ENCODE measurements at places on chromosomes 4 and X. TPM values are rescaled to one million over a fixed set of nuclear protein-coding genes. Genes with fewer than 3 reads are reported as not detected.
A peak's percentile ranks its signal among the peaks of the same experiment; 100 is the strongest.

DNA sequence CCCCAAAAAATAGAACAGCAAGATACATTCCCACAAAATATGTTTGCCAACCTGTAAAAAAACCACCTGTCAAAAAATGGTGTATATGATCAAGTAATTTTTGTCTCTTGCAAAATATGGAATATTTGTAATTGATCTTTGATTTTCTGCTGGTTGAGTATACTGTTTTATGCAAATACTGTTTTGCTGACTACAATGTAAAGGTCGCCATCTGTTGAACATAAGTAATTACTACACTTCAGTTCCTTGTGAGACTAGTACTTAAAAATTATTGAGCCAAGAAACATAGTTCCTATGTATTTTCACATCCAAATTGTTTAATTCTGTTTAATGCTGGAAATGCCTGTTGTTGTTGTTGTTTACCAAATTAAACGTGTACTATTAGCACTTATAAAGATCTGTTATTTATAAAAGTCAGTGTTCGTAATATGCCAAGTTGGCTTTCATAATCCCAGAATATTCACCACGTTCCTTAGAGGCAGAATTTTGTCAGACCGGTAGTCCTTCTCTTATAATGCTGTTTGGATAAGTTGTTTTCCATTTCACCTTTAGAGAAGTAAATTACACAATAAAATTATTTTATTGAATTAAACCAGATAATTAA, 144.2 kb downstream of the PDLIM5 start:
- H3K27ac ChIP-seq = no peak overlapping the region
- H3K27me3 ChIP-seq = no peaks in the 10 kb centered on the region
- no peak overlapping the region for H3K4me3 ChIP-seq
- DNase-seq = peak; percentile 52
- no peaks in the 10 kb centered on the region for H3K4me1 ChIP-seq

- no peaks in the 10 kb centered on the region for H3K27me3 ChIP-seq
- H3K27ac ChIP-seq = no peak overlapping the region
- no peaks in the 10 kb centered on the region for H3K36me3 ChIP-seq
- H3K4me1 ChIP-seq = peaks cover 3% of the 10 kb centered on the region
- H3K4me3 ChIP-seq = no peak overlapping the region
These were observed 78.1 kb downstream of the GALNT7 start for GRCh38 chr4:173246719-173247118.

- H3K4me1 ChIP-seq = no peaks in the 10 kb centered on the region
- no peak overlapping the region for H3K27ac ChIP-seq
- no peak overlapping the region for H3K4me3 ChIP-seq
- DNase-seq = no peak
- no peaks in the 10 kb centered on the region for H3K27me3 ChIP-seq
These were observed 53.2 kb downstream of the VGLL1 start for GRCh38 chrX:136585262-136585661.

DNA sequence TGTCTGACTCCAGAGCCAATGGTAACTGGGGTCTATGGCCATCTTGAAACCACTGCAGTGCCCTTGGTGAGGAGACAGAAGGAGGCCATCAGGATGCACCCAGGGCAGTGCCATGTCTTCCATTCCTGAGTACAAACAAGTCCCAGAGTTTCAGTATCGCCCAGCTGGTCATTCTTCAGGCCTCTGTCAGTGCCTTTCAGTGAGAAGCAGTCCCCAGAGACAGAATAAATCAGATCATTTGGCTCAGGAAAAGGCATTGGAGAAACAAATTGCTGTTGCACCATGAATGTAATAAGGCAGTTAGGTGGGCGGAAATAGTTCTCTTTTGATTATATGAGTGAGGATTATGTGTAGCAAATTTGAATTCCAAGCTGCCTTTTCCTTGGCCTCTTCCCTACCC, 21.3 kb downstream of the ADGRG4 start:
- DNase-seq = no peak
- H3K4me3 ChIP-seq = no peak overlapping the region
- H3K27me3 ChIP-seq = no peaks in the 10 kb centered on the region

GRCh38 chrX:48933757-48934156, 14.9 kb upstream of the PIM2 start:
- no peaks in the 10 kb centered on the region for H3K27me3 ChIP-seq
- H3K36me3 ChIP-seq = peaks cover 2% of the 10 kb centered on the region

- peak overlapping the region; percentile 29 for H3K4me3 ChIP-seq
- peak overlapping the region; percentile 26 for H3K27ac ChIP-seq
- no peaks in the 10 kb centered on the region for H3K36me3 ChIP-seq
- H3K27me3 ChIP-seq = no peaks in the 10 kb centered on the region
- peaks cover 2% of the 10 kb centered on the region for H3K4me1 ChIP-seq
- DNase-seq = peak; percentile 36
These were observed 351.9 kb upstream of the FTHL17 start for GRCh38 chrX:31423609-31424189.

DNA sequence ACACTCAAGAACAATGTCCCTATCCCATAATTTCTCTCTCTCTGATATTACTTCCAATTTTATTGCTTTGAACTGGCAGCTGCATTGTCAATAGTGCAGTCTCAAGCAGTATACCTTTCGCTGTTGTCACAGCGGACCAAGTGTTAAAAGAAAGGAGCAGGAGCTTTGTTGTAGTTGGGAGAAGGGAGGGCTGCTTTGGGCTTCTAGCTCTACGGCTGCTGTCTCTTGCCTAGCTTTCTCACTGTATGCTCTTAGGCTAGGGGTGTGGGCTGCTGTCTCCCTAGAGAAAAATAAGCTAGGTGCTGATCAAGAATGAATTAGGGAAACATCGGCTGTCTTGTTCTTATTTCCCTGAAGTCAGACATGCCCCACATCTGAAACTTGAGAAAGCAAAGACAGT, 52.5 kb downstream of the TRPC5OS start:
- no peaks in the 10 kb centered on the region for H3K27me3 ChIP-seq
- no peak for DNase-seq
- no peaks in the 10 kb centered on the region for H3K36me3 ChIP-seq
- H3K27ac ChIP-seq = no peak overlapping the region

- H3K4me3 ChIP-seq = no peak overlapping the region
- no peak for DNase-seq
- no peaks in the 10 kb centered on the region for H3K4me1 ChIP-seq
- H3K36me3 ChIP-seq = no peaks in the 10 kb centered on the region
- H3K27me3 ChIP-seq = no peaks in the 10 kb centered on the region
These were observed 16.7 kb downstream of the LGI2 start for GRCh38 chr4:25013756-25014661.

DNA sequence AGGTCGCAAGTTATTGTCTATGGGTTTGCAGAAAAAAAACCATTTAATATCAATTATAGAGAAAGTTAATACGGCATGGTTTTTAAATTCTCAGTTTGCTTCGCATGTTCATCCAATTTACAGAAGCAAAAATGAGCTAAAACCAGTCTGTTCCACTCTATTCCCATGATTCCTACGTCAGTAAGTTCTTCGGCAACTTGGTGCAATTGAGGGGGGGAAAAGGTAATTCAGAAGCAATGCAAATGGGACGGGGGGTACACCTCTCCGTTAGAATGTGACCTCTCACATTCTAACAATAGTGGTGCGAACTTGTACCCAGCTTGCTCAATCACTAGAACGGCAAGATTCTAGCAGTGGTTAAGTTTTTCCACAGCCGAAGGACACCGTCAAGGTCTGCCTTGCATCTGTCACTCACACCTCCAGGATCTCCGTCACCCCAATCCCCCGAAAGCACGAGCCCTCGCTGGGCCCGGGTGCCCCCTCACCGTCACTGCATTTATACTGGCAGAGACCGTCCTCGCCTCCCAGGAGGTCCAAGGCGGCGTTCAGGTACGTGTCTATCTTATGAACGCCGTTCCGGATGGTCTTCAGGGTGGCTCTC, 653 bp downstream of the PLA2G12A start:
- H3K4me3 ChIP-seq = peak overlapping the region; percentile 78
- H3K27me3 ChIP-seq = no peaks in the 10 kb centered on the region
- no peaks in the 10 kb centered on the region for H3K4me1 ChIP-seq

DNA sequence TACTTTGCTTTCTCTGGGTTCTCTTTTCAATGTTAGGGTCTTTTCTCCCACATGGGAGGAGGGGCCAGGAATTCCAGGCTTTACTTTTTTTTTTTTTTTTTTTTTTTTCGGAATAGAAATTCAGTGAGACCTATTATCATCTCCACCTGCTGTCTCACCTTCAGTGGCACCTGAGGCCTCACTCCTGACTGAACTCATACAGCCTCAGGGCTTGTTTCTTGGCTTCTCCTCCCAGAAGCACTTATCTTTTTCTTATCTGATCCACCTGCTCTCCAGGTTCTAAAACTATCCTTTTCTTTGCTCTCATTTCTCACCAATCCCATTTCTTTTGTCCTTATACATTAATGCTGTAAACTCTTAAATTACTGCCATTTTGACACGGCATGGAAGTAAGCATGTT, 117.3 kb upstream of the PPP3CA start:
- no peaks in the 10 kb centered on the region for H3K4me1 ChIP-seq
- no peaks in the 10 kb centered on the region for H3K36me3 ChIP-seq
- DNase-seq = no peak
- no peak overlapping the region for H3K27ac ChIP-seq
- H3K27me3 ChIP-seq = no peaks in the 10 kb centered on the region

DNA sequence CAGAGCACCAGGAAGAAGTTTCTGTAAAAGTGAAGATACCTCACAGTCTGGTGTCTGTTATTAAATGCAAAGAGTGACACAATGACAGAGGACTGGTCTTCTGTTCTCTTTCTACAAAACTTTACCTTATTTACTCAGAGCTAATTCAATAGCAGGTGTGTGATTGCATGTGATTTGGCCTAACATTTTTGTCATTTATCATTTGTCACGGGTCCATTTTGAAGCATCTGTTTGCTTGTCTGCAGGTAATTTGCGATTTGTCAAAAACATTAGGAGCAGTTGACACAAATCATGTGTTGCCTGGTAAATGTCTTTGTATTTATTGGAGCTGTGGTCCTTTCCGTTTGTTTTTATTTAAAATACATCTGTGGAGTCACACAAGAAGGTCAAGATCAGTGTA, 1232.4 kb downstream of the STIM2 start:
- no peaks in the 10 kb centered on the region for H3K27me3 ChIP-seq
- DNase-seq = no peak
- H3K27ac ChIP-seq = no peak overlapping the region
- H3K4me3 ChIP-seq = no peak overlapping the region
- no peaks in the 10 kb centered on the region for H3K4me1 ChIP-seq

DNA sequence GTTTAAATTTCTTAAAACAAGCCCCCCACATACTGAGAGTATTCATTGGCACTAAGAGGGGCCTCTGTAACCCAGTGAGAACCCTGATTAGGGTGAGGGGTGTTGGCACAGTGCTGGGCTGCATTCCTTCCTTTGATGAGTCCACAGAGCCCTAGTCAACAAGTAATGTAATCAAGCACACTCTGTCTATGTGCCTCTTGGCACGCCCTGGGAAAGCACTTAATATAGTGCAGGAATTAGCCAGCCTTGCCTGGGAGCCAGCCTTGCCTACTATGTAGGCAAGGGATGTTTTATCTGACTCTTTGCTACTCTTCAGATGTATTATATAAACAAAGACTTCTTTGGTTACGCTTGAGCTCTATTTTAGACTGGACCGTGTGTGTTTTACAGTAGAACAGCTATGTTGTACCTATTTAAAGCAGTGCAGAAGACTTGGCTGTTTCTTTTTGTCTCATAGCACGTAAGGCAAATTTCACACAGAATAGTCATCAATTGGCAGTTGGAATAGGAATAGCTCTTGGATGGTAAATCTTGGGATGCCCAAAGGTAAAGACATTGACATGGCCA, 64.3 kb downstream of the FRAS1 start:
- no peak overlapping the region for H3K4me3 ChIP-seq
- H3K27me3 ChIP-seq = no peaks in the 10 kb centered on the region
- no peaks in the 10 kb centered on the region for H3K4me1 ChIP-seq
- no peak for DNase-seq
- H3K27ac ChIP-seq = no peak overlapping the region

DNA sequence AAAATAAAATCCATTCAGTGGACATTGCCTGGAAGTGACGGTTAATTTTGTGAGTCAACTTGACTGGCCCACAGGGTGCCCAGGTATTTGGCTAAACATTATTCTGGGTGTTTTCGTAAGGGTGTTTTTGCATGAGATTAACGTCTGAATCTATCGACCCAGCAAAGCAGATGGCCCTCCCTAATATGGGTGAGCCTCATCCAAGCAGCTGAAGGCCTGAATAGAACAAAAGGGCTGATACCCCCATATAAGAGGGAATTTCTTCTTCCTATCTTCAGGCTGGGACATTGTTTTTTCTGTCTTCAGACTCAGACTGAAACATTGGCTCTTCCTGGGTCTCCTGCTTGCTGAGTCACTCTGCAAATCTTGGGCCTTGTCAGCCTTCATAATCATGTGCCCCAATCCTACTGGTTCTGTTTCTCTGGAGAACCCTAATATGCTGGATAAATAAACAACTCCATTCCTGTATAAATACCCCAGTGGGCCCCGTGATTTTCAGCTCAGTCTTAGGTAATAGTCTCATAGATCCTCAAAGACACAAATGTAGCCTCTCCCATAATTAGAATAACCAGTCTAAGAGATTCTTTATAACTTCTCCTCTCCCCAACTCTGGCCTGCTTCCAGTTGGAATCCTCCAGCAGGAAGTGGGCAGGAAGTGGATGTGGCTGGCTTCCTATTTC, 33.1 kb upstream of the DDX3X start:
- no peak overlapping the region for H3K4me3 ChIP-seq
- H3K27me3 ChIP-seq = no peaks in the 10 kb centered on the region
- H3K27ac ChIP-seq = peak overlapping the region; percentile 61
- H3K36me3 ChIP-seq = no peaks in the 10 kb centered on the region
- DNase-seq = peak; percentile 50

- no peak overlapping the region for H3K4me3 ChIP-seq
- no peak overlapping the region for H3K27ac ChIP-seq
- H3K27me3 ChIP-seq = no peaks in the 10 kb centered on the region
These were observed 15.2 kb downstream of the BCOR start for GRCh38 chrX:40082447-40083119.

GRCh38 chrX:63350941-63351616, at the start of gene SPIN4:
Gene SPIN4 (minus strand): TSS chrX:63351332. CDS start chrX:63350819, 513 bp downstream.
- H3K4me1 ChIP-seq = no peaks in the 10 kb centered on the region
- no peaks in the 10 kb centered on the region for H3K36me3 ChIP-seq
- H3K27me3 ChIP-seq = no peaks in the 10 kb centered on the region
- DNase-seq = peak; percentile 82
- peak within 1 kb of the TSS; percentile 77 for H3K4me3 ChIP-seq
- peak within 1 kb of the TSS; percentile 76 for H3K27ac ChIP-seq

- H3K4me1 ChIP-seq = peaks cover 6% of the 10 kb centered on the region
- H3K36me3 ChIP-seq = no peaks in the 10 kb centered on the region
- no peak overlapping the region for H3K27ac ChIP-seq
- DNase-seq = no peak
- no peaks in the 10 kb centered on the region for H3K27me3 ChIP-seq
- H3K4me3 ChIP-seq = no peak overlapping the region
These were observed 120.6 kb upstream of the LNX1 start for GRCh38 chr4:53711926-53712325.

GRCh38 chr4:163736876-163737275, 242.4 kb downstream of the TMA16 start:
- no peak overlapping the region for H3K27ac ChIP-seq
- no peaks in the 10 kb centered on the region for H3K4me1 ChIP-seq
- no peaks in the 10 kb centered on the region for H3K27me3 ChIP-seq
- DNase-seq = no peak

Gene VEGFD
- total RNA-seq = 2.0 TPM

Gene CENPE
- total RNA-seq = 1.5 TPM

Gene F11
- not detected for total RNA-seq

Gene RTL9
- total RNA-seq = 0.17 TPM

Gene CT55
- total RNA-seq = not detected

Gene USP26
- total RNA-seq = not detected

Gene SPP1
- total RNA-seq = 0.26 TPM

Gene TENM3
- total RNA-seq = 3.6 TPM

Gene FAM156A
- 10.3 TPM for total RNA-seq

Gene STK26
- 2.8 TPM for total RNA-seq

Gene ABCG2
- 1.3 TPM for total RNA-seq

Gene PLP1
- total RNA-seq = not detected

Gene ARHGAP24
- 40.5 TPM for total RNA-seq

Data from fibroblast of lung (primary cell).